ENCODE measurements at places on chromosomes 4 and X.

GRCh38 chrX:7926501-7926900 is 712 bp downstream of the PNPLA4 start:
- ATAC-seq = no peak

DNA sequence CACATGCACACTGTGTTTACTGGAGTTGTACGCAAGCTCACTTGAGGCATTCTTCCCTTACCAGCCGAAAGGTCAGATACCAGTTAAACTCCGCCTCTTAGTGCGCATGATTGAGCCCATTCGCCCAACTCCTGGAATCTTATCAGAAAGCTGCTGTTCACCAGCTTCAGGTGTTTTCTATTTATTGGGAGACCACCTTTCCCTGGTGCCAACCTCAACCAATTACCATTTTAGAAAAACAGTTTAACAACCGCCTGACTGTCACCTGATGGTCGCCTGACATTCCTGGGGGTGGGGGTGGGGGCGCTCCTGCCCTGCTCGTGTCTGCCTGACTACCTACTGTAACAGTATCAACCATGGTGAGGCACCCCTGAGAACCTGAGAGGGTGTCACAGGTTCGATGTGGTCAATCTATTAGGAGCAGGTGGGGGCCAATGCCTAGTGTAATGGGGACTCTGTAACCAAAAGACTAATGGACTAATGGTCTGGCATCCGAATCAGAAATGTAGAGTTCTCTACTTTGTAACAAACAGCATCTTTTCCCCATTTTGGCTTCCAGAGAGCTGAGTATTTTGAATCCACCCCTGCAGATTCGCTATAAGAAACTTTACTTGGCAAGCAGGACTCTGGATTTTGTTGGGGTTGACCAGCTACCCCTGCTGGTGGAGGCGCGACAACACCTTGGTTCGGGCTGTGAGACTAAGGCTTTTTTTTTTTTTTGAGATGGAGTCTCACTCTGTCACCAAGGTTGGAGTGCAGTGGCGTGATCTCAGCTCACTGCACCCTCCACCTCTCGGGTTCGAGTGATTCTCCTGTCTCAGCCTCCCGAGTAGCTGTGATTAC is 58.2 kb upstream of the ZNF157 start:
- ATAC-seq = peak; percentile 58

DNA sequence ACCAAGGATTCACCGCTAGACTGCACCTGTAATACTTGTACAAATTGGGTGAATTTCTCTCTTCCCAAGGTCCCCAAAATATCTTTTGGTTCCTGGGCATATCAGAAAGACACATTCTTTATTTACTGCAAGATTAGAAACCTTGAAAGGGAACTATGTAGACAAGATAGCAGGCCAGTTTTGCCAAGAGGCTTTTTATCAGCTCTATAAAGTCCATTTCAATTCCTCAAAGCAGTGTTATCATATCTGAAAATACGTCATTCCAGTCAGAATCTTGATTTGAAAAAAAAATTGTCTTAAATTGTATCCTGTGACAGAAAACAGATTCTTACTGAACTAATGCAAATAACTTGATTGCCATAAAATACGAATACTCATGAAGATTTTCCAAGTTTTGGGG is 37.0 kb upstream of the NSG1 start:
- ATAC-seq = no peak

GRCh38 chr4:147182041-147182440 is 236.4 kb upstream of the TTC29 start:
- no peak for ATAC-seq

DNA sequence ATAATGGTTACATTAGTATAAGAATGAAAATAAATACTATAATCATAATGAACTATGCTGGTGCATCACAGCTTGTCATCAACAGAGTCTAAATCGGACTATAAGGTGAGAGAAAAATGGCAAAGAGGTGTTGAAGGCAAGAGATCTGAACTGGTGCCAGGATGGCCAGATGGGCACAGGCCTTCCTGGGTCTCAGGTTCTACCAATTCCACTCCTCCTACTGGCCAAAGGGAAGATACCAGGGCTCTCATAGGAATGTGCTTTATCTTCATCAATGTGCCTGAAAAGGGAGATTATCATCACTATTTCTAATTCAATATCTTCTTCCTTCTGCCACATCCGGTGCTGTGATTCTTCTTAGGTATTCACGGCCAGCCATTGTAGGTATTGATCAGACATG is 107.6 kb downstream of the GASK1B start:
- ATAC-seq = no peak

DNA sequence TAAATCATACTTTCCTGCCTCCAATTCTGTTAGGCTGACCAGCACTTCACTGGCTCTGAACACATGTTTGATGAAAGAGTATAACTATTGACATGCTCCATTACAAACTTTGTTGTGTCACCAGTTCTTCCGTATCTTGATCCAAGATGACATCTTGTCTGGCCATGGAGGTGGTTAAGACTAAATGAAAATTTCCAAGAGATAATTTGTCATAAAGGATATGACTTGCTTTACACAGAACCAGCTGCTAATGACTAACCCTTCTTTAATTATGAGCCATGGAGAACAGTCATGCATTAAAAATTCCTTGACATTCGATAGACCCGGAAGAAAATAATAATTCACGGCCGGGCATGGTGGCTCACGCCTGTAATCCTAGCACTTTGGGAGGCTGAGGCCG is 17.7 kb upstream of the N4BP2 start:
- no peak for ATAC-seq

DNA sequence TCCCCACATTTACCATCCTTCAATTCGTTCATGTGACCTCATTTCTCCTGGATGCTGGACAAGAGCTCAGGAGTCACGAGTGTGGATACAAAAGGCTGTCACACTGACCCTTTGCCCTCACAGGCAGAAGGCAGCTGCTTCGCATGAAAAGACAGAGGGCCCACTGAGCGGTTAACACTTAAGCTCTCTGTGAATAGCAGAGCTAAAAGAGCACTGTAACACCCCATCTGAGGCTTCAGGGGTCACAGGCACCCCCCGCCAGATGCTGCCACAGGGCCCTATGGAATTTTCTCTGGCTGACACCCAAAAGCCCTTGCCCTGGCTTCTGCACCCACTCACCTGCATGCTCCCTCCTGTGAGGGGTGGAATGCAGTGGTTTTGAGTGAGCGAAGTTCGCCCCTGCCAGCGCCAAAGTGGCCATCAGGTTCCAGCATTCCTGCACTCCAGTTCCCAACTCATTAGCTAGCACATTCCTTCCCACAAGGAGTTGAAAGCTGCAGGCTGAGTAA is 360.9 kb downstream of the PPP3CA start:
- peak; percentile 85 for ATAC-seq

DNA sequence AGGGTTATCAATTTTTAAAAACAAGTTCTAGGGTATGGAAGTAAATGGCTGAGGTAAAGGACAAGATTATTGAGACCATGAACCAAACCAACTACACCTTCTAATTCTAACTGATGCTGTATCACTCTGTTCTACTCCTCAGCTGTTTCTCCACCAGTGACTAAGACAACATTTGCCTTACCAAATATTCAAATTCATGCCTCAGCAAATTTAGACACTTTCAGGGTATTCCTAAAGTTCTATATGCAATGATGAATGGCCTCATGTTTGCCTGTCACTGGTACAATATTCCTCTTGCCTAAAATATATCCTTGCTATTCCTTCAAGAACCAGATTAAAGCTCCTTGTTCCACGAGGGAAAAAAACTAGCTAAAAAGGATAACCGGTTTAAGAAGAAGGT is 5.0 kb downstream of the RPL9 start:
- ATAC-seq = no peak

- peak; percentile 17 for ATAC-seq
These were observed 126.3 kb downstream of the FBXO8 start for GRCh38 chr4:174157106-174157607.

DNA sequence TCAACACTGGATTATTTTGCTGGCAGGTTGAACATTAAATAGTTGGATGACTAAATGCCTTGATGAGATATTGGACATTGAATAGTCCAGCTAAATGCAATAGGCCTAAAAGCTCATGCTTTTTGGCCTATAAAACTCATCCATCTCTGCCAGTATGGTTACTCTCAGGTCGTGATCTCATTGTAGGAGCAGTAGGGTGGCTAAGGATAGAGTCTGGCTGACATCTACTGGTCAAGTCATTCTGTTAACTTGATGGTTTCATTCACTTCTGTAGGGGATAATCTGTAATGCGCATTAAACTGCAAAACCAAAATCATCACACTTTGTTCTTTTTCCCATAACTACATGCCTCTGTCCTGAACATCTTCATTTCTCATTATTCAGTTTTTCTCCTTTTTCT is 227.0 kb downstream of the DKK2 start:
- no peak for ATAC-seq

DNA sequence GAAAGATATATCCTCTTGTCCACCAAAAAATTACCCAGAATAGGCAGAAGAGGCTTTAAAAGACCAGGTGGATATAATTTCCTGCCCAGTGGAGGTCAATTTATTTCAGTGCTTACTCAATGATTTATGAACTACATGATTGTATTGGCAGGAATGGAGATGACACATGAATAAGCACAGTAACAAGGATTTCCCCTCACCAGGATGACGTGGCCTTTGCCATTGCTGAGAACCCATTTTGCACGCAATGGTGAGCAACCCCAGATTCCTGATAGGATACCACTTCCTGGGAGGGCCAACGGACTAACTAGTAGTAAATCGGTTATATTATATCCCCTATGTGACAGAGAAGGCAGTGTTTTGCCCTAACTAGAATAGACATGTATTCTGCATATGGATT is 11.6 kb upstream of the TTC29 start:
- ATAC-seq = no peak

DNA sequence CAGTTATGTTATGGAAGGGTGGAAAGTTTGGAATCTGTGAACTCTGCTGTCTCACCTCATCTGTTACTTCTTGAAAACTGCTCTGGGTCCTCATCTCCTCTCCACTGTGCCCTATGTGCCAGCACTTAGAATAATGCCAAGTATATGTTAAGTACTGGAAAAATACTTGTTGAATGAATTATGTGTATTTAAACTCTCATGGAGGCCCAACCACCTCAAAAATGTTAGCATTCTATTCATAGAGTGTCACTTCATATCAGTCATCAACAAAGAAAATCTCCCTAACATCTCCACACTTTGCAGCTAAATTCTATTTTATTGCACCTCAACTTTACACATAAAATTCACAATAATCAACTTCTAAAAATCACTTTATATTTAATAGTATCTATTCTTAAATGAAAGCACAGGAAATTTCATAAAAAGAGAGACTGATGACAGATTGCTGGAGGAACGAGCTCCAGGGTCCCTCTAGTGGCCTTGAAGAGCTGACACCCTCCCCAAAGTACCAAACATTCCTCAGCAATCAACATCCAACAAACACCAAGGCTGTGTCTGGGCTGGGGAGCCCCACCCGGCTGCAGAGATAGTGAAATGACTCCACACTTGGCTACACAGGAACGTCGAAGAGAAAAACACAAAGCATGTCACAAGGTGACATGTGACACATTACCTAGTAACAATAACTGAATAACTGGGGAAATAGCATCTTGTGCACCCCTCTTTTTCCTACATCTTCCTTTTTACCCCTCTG is 45.8 kb downstream of the SLC39A8 start:
- no peak for ATAC-seq

- ATAC-seq = peak; percentile 11
These were observed 116.0 kb downstream of the SOWAHB start for GRCh38 chr4:76781698-76782595.

- no peak for ATAC-seq
These were observed 284.9 kb downstream of the FBXO8 start for GRCh38 chr4:173998471-173999144.

GRCh38 chr4:30744386-30744785 is 24.2 kb downstream of the PCDH7 start:
- no peak for ATAC-seq

- ATAC-seq = no peak
These were observed 28.1 kb downstream of the SLC30A9 start for GRCh38 chr4:42018451-42018850.

DNA sequence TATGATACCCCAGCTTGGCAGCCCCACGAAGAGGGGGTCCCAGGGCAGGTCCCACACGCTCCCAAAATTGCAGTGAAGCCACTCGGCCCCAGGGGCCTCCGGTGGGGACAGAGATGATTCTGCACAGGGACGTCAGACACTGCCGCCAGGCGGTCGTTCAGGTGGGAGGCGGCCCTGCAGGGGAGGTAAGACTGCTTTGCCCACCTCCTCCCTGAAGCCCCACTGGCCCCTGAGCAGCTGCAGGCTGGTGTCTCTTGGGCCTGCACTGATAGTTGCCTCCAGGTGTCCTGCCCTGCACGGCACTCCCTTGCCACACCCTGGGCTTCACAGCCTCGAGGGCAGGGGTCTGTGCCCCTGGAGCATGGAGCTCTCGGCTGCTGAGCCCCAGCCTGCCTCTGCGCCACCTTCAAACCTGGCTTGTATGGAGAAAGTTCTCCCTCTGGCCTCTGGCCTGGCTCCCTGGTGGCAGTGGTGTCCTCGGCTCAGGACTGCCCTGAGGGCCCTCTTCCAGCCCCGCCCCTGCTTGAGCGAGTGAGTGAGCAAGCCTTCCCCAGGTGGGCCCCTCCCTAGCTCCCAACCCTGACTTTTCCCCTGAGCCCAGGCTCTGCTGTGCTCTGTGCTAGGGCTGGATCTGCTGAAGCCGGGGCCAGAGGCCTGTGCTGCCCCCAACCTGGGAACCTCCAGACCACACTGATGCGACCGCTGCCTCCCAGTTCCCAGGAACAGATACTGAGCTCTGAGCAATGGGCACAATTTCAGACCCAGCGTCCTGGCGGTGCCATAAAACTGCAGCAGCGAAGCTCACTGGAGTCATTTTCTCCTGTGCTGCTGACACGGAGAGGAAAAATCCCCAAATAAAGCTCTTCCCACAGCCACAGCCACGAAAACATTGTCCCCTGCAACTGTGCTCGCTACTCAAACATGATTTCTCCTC is 16.1 kb downstream of the ADRA2C start:
- ATAC-seq = peak; percentile 9

GRCh38 chr4:16791460-16791859 is 107.0 kb downstream of the LDB2 start:
- no peak for ATAC-seq

DNA sequence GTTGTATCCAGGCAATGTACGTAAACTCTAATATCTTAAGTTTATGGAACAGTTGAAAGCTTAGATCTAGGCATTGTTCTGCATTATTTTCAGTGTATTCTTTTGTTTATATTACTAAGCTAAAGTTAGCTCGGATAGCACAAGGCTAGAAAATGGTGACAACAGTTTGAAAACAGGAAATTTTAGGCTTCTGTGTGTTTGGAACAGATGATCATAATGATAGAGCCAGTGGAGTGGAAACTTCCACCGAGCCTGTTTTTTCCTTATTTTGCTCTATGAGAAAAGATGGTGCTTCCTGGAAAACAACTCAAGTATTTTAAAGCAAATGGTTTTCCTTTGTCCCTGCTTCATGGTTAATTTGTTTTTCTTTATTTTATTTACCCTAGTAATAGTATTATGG is 70.8 kb downstream of the GAB1 start:
- no peak for ATAC-seq

DNA sequence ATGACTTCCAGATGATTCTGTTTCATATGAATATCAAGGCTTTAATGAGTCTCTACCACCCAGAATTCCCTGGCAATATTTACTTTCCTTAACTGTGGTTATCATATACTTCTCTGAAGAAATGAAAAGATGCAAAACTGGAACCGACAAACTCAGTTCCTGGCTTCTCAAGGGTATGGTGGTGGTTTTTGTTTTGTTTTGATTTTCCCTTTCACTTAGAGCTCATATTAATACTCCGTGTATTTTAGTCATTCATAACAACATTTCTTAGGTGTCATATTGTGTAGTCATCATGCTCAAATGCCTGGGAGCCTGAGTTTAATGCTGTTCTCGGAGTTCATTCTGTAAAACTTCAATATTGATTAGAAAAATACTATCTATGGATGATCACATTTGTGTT is 665 bp downstream of the TRPC5OS start:
- no peak for ATAC-seq
